ENCODE measurements at places on chromosomes 11 and 22.

DNA sequence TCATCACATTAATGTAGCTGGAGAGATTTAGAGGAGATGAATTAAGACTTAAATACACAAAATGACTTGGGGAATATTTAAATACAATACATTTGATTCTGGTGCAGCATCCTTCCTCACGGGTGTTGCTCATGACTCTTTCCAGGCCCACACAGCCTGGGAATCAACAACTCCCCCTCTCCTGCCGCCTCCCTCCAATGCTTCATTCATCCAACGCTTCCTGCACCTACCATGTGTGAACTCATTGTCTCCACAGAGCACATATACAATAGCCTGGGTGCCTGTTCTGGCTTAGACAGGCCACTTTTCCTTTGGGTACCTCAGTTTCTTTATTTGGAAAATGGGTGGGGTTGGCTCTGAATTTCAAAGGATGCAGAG is 476.9 kb upstream of the CADM1 start:
- DNase-seq = no peak

DNA sequence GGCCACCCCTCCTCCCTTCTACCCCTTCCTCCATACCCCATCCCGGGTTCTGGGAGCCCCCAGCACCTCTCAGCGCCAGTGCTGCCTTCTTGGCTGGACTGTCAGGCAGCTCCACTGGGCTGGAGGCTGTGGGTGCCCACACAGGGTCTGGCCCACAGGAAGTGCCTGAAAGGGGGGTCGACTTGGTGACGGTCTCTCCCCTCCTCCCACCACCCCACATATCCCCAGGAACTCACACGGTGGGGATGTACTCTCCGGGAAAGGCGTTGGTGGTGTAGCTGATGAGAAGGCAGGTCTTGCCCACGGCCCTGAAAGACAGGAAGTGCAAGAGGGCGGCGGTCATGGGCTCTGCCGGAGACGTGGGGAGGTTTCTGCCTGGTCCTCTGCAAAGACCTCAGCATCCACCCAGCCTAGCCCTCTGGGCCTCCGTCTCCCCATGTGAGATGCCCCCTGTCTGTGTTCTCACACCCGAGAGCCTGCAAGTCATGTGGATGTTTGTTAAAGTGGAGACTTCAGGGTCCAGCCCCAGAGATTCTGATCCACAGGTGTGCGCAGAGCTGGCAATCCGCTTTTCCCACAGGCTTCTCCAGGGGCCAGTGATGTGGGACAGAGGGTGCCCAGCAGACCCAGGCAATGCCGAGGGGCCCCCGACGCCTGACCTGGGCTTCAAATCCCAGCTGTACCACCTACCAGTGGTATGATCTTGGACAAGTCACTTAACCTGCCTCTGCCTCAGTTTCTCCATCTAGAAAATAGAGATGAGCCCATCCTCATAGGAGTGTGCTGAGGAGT is 2.5 kb downstream of the RAC2 start:
- peak; percentile 84 for DNase-seq

DNA sequence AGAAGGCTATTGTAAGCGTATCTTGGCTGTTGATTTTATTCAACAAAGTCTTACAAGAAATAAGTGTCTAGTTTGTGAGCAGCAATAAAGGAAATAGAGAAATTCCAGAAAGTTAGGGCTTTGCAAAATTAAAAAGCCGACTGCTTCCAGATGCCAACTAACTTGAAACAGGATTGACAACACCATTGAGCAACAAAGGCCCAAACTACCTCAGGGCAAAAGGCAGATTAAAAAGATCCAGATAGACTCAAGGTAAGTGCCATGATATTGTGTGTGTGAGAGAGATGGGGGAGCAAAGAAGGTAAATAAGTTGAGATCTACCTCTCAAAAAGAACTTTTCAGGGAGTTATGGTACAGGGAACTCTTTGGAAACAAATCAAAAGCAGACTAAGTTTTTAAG is 49.1 kb downstream of the PARVG start:
- DNase-seq = no peak

GRCh38 chr11:34745195-34745594 is 124.3 kb downstream of the EHF start:
- no peak for DNase-seq

DNA sequence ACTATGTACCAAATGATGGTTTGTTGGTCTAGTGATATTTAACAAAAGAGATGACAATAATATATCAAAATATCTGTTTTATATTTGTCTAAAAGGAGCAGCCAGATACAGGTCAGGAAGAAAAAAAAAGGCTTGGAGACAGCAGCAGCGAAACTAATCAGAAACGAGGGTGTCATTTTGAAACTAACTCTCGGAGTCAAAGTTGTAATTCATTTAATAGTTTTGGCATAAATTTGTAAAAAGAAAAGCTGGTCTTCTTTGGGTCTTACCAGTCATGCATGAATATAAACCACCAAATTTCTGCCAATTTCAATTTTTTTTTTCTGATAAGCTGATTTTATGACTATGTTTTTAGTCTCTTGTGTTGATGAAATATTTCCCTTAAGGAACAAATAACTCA is 25.5 kb downstream of the NPAT start:
- DNase-seq = no peak

GRCh38 chr22:28297504-28297903 is 378.4 kb upstream of the PITPNB start:
- DNase-seq = no peak

- no peak for DNase-seq
These were observed 110.6 kb downstream of the TP53I11 start for GRCh38 chr11:44840085-44840478.

- DNase-seq = no peak
These were observed 20.6 kb upstream of the FDX1 start for GRCh38 chr11:110409174-110409573.

- DNase-seq = no peak
These were observed 54.1 kb downstream of the WNT11 start for GRCh38 chr11:76152086-76152681.

GRCh38 chr11:111845276-111846028 is 25.9 kb downstream of the ALG9 start:
- DNase-seq = no peak

GRCh38 chr11:34576331-34576730 is 44.6 kb upstream of the EHF start:
- DNase-seq = no peak

GRCh38 chr11:134542401-134543165 is 130.5 kb upstream of the B3GAT1 start:
- no peak for DNase-seq

Measured in chondrocyte (in vitro differentiated cells).